Stimulated activated CD8-positive, alpha-beta memory T cell treated with anti-CD3 and anti-CD28 coated beads, Interleukin-7, amount 100 ng/mL, for 4 hours (primary cell): ENCODE measurements at places on chromosomes 7 and 10.
A peak's percentile ranks its signal among the peaks of the same experiment; 100 is the strongest.

- no peak for DNase-seq
Observed at GRCh38 chr7:121406944-121407343, 10.8 kb upstream of the FAM3C start.

GRCh38 chr10:42987575-42987974 lies 89.3 kb upstream of the RET start:
- no peak for DNase-seq

GRCh38 chr10:13608246-13608853 lies 21.6 kb downstream of the PRPF18 start:
- DNase-seq, result no peak

- no peak for DNase-seq
Observed at GRCh38 chr7:73613954-73614735, 10.2 kb downstream of the MLXIPL start.

DNA sequence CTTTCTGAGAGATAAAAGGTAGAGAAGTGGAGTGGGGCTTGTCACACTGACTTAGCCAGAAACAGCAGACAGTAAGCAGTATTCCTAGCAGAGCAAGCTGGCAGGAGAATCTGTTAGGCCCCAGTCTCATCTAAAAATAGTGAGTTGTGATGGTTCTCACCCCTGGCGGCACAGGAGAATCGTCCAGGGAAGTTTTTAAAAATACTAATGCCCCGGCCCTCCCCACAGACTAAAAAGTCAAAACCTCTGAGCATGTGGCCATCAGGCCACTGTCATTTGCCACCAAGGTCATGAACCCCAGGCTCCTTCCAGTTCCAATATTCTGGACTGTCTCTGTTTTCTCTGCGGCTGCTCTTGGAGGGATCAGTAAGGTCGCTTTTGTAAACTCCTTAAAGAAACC lies 34.0 kb downstream of the LYZL1 start:
- DNase-seq, result no peak

GRCh38 chr10:71865561-71866041 lies 14.6 kb upstream of the PSAP start:
- DNase-seq, result no peak

DNA sequence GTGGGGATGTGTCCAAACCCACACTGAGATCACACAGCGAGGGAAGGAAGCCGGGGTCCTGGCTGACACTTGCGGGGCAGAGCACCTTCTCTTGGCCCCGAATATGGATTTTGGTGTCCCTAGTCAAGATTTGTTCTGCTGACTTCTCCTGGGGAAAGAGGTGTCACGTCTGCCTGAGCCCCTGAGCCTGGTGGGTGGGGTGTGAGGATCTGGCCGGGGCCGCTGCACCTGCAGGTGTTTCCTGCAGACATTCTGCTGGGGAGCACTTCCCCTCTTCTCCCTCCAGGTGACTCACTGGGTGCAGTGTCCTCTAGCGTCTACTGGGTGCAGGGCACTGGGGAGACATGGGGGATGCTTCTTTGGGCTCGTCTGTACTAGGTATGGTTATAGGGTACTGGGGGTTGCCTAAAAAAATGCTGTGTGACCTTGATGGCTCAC lies 99.2 kb downstream of the GRK5 start:
- DNase-seq, result peak; percentile 66

- no peak for DNase-seq
Observed at GRCh38 chr7:21980926-21981500, 35.3 kb upstream of the CDCA7L start.

- no peak for DNase-seq
Observed at GRCh38 chr10:88236121-88236743, 346.9 kb downstream of the RNLS start.

DNA sequence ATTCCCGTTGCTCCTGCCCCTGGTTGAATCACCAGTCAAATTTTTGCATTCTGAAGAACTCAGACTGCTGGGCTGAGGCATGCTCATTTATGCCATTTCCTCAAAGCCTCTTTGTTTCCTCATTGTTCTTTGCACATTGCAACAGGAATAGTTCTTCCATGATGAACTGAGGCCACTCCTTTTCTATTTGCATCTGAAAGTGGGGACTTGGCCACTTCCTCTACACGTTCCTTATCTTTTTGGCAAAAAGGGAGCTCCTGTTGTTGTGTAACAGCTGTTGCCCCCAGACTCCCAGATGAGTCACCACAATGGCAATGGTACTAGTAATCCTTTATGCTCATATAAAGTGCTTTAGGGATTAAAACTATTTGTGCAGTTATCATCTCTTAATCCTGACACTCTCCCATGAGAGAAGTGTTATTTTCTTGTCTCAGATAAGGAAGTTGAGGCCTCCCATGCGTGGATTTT lies 20.1 kb upstream of the ITPRID1 start:
- DNase-seq, result no peak

- DNase-seq, result no peak
Observed at GRCh38 chr7:83532219-83532618, 116.7 kb downstream of the SEMA3E start.

- DNase-seq, result no peak
Observed at GRCh38 chr10:112361951-112362751, 11.8 kb upstream of the ACSL5 start.

DNA sequence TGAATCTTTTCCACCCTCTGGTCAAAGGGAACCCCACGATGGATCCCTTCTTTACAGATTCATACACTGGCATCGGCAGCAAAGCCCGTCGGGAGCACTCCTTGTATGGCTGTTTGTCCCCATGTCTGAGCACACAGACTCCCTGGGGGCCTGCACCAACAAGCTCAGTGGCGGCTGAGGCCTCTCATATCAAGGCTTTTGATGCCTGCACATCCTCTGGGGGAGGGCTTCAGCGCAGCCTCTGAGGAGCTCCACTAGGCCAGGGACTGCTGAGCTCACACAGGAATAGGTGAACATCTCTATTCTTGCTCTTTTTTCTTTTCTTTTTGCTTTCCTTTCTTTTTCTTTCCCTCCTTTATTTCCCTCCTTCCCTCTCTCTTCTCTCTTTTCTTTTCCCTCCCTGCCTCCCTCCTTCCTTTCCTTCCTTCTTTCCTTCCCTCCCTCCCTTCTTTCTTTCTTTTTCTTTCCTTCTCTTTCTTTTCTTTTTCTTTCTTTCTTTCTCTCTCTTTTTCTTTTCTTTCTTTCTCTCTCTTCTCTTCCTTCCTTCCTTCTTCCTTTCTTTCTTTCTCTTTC lies 174.6 kb downstream of the CCDC3 start:
- no peak for DNase-seq

- DNase-seq, result no peak
Observed at GRCh38 chr7:98357751-98358161, 43.1 kb downstream of the BAIAP2L1 start.

- DNase-seq, result no peak
Observed at GRCh38 chr7:97018126-97018601, 6.5 kb downstream of the DLX5 start.

GRCh38 chr10:132498562-132499366 lies 38.8 kb upstream of the INPP5A start:
- DNase-seq, result no peak

DNA sequence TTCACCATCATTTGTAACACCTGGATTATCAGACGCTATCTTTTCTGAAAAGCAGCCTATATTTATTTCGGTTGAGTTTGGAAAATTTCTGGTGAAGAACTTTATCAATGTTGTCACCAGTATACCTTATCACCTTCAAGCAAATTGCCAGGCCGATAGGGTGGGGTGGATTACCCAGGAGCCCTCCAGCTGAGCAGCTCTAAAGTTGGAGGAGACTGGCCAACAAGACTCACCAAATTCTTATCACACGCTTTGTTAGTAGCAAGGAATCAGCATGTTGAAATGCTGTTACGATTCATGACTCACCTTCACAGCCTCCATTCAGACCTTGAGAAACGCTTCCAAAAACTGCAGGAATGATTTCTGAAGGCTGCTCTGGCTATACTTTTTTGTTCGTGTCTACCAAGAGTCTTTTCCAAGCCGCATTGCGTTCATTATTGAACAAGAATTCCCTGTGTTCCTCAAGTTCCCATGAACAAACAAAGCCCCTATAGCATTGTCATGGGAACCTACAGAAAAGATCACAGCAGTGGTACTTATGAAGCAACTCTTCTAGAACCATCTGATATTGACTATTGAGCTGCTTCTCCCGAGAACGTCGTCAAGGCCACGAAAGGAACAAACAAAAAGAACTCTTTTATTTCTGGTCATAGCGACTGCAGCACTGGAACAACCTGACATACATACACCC lies 291.4 kb downstream of the SFMBT2 start:
- DNase-seq, result no peak

DNA sequence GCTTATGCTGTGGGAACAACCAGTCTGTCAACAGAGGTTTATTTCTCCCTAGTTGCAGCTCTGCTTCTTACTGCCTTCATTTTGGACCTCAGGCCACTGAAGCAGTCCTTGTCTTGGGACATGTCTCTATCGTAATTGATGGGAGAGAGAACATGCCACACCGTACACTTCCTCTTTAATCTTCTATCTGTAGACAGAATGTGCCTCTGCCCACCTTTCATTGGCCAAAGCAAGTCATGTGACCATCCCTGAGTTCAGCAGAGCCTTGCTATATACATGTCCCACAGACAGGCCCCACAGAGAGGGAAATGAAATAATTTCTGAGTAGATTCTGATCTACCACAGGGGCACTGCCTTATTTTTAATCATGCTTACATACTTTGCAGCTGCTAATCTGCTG lies 98.0 kb downstream of the KCND2 start:
- no peak for DNase-seq

DNA sequence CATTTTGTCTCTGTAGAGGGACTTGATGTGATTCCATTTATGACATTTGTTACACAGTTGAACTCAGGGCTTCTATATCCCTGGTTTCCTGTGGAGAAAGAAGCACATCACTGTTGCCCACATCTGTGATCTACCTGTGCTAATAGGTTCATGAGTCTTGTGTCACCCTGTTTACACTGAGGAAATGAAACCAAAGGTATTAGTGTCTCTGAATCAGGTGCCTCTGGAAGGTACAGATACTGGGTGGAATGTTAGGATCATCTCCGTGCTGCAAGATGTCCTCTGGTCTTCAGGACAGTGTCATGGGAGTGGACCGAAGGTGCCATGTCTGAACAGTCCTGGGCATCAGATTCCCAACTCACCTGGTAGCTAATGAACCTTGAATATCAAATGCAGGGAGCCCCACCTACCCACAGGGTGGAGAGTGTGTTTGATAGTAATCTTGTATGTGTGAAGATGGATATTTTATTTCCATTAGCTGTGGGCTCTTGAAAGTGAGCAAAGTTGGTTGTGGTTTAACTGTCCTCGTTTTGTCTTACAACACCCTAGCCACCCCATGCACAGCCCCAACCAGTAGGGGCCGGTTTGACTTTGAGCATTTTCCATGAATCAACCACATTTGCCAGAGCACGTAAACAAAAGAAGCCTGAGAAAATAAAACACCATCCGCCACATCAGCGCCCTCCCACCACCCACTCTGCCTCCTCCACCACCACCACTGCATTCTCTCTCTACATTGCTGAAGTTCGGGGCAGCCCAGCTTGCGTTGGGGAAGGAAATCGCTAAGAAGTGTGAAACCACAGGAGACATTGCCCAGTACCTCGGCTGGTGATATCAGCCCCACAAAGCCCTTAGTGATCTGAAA lies 40.7 kb downstream of the TARP start:
- DNase-seq, result peak; percentile 77

DNA sequence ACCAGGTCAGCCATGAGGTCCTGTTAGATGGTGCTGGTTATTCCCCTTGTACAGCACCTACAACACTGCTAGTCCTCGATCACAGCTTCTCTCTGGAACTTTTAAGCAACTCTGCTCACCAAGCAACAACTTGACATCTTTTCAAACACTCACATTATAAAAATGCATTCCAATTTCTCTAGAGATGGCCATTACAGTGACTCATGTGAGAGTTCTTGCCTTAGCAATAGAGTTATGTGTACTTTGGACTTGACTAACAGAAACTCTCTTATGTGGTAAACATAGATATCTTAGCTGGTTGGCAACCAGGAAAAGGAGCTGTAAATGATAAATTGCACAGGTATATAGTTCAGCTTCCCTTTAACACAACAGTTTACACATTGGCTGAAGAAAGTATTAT lies 122.2 kb downstream of the PDE1C start:
- no peak for DNase-seq

DNA sequence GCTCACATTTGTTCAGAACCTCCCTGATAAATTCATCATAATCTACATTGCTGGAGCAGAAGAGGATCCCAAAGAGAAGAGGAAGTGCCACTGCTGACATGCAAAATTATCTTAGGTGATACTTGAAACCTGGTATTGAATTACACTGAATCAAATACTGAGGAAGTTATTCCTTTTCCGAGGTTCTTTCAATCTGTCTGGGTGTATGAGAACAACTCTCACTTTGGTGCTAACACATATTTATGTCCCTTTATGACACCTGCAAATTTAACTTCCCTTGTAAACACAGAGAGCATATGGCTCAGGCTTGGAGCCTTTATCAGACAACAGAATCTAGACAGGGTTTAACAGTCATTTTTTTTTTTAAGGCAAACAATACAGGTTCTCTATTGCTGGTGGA lies 131.4 kb downstream of the SRPK2 start:
- DNase-seq, result no peak

GRCh38 chr10:75107756-75108683 lies 3.4 kb upstream of the SAMD8 start:
- no peak for DNase-seq

GRCh38 chr7:27652518-27652917 lies 10.2 kb downstream of the HIBADH start:
- DNase-seq, result no peak

GRCh38 chr10:132434405-132435005 lies 37.5 kb downstream of the PWWP2B start:
- no peak for DNase-seq

DNA sequence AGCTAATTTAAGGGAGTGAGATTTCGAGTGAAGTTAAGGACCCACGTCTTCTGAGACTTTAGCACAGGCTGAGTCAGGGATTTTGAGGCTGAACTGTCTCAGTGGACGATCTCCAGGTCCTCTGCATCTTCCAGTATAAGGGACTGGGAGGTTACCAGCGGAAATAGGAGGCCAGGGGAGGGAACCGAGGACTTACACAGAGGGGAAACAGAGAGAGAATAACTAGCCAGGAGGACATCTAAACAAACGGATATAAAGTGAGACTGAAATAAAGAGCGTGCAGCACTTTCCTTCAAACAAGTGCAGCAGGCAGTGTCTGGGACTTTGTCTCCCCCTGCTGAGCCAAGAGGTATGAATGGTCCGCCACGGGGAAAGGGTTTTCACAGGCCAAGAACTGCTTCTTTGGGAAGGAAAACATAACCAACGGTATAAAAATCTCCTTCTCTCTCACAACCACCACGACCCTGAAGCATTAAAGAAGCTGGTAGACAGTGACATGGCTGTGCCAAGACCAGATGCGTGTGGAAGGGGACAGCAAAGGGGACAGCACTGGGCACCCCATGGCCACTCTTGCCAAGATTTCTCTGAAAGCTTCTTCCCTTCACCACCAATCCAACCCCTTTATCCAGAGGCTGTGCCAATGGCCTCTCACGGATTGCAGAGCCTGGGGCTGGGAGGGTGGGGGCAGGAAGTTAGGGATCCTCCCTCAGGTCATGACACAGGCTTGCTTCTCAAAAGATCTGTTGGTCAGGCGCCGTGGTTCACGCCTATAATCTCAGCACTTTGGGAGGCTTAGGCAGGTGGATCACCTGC lies 72.0 kb downstream of the SLC37A3 start:
- DNase-seq, result peak; percentile 27

- no peak for DNase-seq
Observed at GRCh38 chr7:91031757-91032156, 232.5 kb upstream of the FZD1 start.
